ENCODE measurements at places on chromosomes 6 and 20.
A peak's percentile ranks its signal among the peaks of the same experiment; 100 is the strongest.

GRCh38 chr20:14953736-14954135, 616.3 kb upstream of the FLRT3 start:
- no peak for DNase-seq

DNA sequence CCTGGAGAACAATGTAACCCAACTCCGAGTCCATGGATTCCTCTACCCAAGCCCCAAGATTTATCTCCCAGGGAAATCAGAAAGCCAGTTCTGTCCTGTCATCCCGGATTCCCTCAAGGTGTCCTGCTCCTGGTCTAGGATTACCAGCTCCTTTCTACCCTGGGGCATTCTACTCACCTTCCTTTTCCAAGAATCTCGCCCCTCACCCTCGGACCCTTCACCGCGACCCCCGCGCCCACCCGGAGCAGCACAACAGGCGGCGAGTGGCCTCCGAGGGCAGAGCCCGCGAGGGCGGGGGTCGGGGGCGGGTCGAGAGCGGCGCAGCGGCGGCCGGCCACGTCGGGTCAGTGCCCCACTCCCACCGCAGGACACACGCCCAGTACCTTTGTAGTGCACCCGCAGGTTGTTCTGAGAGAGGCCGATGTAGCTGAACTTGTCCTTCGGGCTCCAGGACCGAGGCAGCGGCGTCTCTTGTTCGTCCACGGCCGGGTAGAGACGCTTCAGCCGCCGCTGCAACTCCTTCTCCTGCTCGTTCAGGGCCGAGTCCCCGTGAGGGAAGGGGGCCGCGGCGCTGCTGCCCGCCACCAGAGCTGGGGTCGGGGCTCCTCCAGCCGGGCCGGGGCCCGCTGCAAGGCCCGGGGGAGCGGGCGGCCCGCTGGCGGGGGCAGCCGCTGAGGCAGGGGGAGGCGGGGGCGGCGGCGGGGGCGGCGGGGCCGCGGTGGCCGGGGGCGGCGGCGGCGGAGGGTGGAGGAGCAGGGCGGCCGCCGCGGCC, 897 bp downstream of the RANBP9 start:
- no peak for DNase-seq

GRCh38 chr20:63741354-63741675, 1.7 kb downstream of the SLC2A4RG start:
- no peak for DNase-seq

GRCh38 chr6:36593569-36594028, 563 bp upstream of the SRSF3 start:
- DNase-seq = no peak

- no peak for DNase-seq
These were observed 30.3 kb upstream of the VEGFA start for GRCh38 chr6:43739642-43740091.

DNA sequence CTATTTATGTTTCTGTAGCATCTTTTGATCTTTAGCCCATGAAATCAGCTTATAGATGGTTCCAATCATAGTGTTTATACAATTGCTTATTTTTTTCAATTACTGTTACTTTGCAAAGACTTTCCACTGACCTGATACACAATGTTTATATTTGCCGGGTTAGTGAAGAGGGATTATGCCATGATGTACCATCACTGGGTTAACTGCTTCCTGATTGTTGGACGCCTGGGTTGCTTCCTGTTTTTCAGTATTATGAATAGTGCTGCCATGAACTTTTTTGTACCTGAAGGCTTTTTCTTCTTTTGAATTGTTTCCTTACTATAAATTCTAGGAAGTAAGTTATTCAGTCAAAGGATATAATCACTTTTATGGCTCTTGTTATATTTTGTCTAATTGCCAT, 6.9 kb downstream of the MANBAL start:
- DNase-seq = no peak

DNA sequence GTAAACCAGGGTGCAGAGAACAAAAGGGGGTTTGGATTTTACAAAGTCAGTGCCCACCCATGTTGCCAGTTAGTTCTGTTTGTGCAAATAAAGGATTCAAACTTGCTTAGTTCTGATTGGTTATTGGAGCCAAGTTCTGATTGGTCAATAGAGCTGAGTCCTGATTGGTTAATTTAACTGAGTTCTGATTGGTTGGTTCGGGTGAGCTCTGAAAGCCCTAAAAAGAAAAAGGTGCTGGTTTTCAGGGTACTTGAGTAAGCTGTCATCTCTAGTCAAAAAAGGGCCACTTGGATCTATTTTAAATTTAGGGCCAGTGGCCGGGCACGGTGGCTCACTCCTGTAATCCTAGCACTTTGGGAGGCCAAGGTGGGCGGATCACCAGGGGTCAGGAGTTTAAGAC, 47.6 kb downstream of the SCGN start:
- DNase-seq = no peak

DNA sequence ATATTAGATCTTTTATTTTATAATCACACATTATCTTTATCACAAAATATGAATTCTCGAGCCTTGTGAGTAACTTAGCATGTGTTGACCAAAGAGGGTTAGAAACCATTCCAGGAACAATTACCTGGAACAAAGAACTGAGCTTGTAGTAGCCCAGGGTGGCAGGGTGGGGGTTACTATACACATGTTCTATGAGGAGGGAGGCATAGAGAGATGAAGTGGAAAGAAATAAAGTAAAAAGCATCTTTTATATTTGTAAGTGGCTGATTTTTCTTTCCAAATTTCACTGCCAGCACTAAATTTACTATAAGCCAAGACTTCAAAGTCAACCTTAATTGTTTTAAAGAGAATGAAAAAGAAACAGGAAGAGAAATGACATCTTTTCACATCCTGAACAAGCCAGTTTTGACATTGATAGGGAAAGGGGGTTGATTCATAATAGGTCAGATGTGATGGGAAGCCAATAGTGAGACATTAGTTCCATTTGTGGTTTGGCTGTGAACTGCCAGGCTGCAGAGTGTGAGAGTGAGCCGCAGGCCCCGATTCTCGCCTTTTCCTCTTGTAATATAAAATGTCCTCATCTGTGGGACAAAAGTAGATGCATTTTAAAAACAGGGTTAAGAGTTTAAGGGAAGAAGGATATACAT, 52.7 kb upstream of the MYB start:
- no peak for DNase-seq

DNA sequence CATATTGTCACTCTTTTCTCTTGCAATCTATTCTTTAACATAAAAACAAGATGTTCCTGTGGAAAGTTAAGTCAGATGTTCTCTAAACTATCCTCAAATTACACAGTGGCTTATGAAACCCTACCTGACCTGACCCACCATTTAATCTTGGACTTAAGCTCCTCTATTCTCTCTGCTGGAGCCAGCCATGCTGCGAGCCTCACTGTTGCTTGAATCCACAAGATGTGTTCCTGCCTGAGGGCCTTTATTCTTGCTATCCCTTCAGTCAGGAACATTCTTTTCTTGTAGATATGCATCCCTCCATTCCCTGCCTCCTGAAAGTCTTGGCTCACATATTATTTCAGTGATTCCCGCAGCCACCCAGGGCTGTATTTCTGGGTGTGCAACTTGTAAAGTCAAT, 283.2 kb downstream of the EPHA7 start:
- no peak for DNase-seq

GRCh38 chr6:140002396-140003022, 628.1 kb upstream of the CITED2 start:
- DNase-seq = no peak

DNA sequence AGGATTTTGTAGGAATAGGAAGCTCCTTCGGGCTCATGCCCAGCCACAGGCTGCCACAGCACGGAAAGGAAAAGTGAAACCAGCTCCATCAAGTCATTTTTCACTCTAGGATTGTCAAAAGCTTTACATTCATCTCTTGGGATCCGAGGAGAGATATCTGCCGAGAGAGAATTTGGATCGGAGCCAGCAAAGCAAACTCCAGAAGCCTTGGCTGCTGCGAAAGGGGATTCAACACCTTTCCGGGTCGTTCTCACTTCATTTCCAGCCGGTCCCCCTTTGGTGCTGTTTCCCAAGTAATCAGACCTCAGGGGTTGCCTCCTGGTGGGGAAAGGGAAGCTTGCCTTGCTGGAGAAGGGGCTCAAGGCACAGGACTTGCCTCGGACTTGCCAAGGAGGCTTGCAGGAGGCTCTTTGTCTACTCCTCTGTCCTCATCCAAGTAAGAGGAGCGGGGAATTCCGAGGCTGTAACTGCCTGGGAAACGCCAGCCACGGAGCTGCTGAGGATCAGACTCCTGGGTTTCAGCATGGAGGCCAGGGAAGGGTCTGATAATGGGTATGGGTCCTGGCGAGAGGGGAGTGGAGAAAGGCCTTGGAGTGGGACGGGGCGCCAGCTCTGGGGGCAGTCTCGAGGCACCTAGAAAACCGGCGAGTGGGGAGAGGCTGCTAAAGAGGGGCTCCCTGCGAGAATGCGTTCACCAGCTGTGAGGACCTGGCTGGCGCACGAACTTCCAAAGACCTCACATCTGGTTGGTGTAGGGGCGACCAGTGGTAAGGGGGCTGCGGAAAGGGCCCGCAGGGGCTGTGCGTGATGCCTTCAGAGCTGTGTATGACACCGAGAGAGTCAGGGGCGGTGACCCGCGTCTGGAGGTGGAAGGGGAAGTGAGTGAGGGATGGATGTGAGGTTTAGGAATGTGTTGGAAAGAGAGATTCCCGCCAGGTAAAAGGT, 702 bp downstream of the ETV7 start:
- peak; percentile 23 for DNase-seq

GRCh38 chr6:5159162-5159561, 74.0 kb downstream of the PPP1R3G start:
- DNase-seq = no peak

DNA sequence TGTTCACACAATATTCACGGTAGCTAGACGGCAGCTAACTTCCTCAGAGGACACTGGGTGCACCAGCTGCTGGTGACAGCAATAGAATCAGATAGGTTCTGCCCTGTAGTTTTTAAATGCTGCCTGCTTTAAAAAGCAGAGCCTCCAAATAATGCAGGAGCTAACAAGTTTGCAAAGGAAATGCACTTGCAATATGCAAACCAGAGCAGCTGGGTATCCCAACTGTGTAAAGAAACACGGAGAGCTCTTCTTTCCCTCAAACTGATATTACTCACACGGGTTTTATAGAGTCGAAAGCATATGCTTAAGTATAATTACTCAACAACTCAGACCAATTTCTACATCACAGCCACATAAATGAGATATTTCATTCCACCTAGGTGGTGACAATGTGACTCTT, 432.7 kb downstream of the TFAP2A start:
- no peak for DNase-seq

DNA sequence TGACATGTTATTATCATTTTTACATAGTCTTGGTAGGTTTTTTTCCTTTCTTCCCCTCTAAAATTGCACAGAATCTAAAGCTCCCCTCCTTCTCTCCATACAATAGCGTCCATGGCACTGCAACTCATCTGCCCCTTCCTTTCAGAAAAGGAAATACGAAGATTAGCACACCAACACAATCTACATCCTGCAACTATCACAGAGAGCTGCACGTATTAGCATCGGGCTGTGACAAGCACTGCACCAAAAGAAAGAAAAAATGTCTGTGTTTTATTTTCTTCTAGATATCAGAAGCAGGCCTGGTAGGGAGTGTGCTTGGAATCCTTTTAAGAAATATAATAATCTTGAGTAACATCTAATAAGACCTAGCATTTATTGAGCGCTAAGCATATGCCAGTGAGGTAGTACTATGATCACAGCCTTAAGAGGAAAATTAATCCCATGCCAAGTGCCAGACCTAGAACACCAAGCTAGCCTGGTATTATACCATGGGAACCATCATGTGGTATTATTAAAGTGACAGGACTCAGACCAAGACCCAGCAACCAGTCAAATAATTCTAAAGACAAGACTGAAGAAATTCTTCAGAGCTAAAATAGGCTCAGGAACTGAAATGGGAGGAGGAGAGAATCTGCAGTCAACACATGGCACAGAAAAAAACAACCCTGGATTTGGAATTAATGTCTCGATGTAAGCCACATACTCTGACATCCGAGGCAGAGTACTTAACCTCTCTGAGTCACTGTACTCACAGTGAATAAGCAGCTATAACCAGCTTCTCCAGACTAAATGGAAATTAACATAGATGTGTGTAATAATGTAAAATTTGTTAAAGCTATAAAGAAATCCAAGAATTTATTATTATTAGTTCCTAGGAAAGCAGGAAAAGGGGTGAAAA, 124.3 kb downstream of the IPCEF1 start:
- peak; percentile 21 for DNase-seq

- DNase-seq = no peak
These were observed 24.2 kb upstream of the TPD52L1 start for GRCh38 chr6:125129354-125129753.

GRCh38 chr6:72974276-72974675, 251.0 kb downstream of the KHDC1L start:
- DNase-seq = no peak

DNA sequence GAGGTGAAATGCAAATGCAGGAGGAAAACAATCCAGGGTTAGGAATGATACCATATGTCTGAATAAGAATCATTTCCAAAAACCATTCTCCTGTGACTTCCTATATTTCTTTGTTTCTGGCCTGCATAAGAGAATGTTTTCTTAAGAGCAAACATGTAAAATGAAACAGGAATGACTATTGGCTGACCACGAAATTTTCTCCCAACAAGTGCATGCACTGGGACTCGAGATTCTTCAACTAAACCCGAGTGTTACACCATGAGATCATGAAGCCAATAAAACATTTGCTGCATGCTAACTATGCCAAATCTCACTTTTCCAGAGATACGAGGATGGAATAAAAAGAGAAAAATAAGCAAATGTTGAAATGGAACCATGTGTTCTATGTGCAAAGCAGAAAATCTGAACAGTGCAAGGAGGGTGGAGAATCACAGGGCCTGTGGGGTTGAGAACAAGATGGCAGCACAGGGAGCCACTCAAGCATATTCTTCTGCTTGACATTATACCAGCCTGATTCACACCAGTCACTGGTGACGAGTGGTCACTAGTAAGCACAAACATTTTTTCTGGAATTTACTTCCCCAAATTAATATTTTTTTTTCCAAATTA, 212.2 kb upstream of the FOXA2 start:
- DNase-seq = no peak

- no peak for DNase-seq
These were observed 48.3 kb downstream of the OR2B6 start for GRCh38 chr6:28005152-28005890.

- peak; percentile 2 for DNase-seq
These were observed 407.1 kb upstream of the RUNX2 start for GRCh38 chr6:44920952-44921491.

- DNase-seq = no peak
These were observed 46.3 kb upstream of the ENTPD6 start for GRCh38 chr20:25148982-25149846.

DNA sequence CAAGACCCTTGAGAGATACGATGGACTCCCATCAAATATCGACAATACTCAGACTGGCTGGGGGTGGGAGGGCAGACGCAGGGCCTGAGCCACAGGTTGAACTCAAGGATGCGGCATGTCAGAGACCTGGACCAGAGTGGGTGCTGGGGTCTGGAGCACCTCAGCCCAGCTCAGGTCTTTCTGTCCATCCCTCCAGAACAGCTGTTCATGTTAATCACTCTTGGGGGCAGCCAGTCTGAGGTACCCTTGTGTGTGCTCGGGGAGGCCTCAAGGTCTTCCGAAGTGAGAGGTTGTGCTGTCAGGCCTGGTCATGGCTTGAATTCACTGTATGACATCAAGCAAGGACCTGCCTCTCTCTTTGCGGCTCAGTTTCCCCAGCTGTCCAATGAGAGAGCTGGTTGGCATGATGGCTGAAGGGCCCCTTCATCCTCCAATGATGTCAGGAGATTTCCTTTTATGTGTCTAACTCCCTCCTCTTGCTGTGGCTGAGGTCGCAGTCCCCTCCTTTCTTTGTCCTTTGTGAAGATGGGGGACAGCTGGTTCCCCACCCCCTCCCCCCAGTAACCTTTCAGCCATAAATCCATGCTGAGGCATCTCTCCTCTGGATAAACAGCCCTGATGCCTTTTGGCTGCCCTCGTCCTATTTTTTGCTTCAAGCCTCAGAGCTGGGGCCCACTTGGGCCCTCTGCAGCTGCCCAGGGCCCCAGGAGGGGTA, 15.3 kb downstream of the MYH7B start:
- DNase-seq = no peak

- no peak for DNase-seq
These were observed 168.0 kb downstream of the HDGFL1 start for GRCh38 chr6:22737331-22737730.

Data from kidney epithelial cell (primary cell).